ENCODE measurements at places on chromosomes 1 and 21.
A peak's percentile ranks its signal among the peaks of the same experiment; 100 is the strongest.

- no peak for DNase-seq
Observed at GRCh38 chr1:103561643-103562395, 9.6 kb upstream of the AMY2B start.

DNA sequence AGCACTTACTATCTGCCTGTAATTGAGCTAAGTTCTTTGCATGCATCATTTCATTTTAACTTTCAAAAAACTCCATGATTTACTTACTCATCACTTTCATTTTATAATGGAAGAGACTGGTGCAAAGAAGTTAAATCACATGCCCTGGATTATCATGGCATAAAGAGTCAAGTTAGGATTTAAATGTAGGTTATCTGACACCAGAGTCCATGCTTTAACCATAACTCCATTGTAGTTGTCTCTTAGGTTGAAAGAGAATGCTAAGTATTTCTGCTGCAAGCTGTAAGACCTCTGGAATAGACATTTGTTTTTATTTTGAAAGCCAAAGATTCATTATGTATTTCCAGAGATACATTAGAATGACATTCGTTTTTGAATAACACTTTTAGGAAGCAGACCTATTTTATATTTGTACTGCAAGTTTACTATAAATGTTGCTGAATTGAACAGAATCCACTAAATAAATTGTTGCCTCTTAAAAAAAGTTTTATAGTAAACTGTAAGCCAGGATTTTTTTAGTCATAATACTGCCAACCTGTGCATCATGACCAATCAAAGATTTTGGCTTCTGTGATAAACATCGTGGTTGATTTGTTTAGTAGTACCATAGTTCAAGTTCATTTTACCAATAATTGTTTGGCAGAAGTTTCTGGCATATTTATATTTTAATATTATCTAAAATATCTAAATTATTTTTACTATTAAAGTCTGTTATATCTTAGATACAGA is 26.1 kb downstream of the CFH start:
- DNase-seq = no peak

DNA sequence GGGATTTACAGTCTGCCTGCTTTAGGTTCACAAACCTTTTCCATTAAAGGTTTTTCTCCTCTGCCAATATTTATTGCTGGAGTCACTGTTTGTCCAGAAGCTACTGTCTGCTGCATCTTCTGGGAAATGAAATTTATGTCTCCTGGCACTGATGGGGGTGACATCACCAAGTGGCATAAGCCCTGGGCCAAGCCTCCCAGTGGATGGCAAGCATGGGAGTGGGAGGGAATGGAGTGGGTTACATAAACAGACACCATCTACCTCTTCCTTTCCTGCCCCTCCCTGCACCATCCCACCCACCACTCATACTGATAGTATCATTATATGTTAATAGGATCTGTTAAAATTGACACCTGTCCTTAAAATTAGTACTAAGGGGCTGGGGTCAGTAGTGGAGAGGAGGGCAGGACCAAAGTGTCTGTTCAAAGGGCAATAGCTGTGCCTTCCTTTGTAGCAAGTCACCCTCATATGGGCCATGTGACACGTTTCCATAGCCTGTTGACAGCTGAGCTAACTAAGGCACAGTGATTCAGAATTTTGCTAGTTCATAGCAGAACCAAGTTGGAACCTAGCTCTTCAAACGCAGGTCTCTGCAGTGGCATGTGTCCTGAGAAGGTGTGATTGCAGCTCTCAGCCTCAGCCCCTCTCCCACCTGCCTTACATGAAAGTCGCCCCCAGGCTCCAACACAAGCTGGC is 71.0 kb downstream of the MAB21L3 start:
- no peak for DNase-seq

DNA sequence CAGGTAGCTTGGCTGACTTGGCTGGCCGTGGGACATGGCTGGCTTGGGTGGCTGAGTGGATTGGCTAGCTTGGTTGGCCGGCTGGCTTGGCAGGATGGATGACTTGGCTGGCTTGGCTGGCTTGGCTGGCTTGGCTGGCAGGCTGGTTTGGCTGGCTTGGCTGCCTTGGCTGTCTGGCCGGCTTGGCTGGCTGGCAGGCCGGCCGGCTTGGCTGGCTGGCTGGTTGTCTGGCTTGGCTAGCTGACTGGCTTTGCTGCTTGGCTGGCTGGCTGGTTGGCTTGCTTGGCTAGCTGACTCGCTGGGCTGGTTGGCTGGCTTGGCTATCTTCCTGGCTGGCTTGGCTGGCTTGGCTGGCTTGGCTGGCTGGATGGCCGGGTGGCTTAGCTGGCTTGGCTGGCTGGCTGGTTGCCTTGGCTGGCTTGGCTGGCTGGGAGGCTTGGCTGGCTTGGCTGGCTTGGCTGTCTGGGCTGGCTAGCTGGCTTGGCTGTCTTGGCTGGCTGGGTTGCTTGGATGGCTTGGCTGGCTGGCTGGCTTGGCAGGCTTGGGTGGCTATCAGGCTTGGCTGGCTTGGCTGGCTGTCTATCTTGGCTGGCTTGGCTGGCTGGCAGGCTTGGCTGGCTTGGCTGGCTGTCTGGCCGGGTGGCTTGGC is 129.7 kb upstream of the FAM72C start:
- peak; percentile 14 for DNase-seq

GRCh38 chr1:10155087-10155712 is 55.2 kb upstream of the KIF1B start:
- DNase-seq = no peak
